ENCODE measurements at places on chromosomes 11 and 22.
A peak's percentile ranks its signal among the peaks of the same experiment; 100 is the strongest.

DNA sequence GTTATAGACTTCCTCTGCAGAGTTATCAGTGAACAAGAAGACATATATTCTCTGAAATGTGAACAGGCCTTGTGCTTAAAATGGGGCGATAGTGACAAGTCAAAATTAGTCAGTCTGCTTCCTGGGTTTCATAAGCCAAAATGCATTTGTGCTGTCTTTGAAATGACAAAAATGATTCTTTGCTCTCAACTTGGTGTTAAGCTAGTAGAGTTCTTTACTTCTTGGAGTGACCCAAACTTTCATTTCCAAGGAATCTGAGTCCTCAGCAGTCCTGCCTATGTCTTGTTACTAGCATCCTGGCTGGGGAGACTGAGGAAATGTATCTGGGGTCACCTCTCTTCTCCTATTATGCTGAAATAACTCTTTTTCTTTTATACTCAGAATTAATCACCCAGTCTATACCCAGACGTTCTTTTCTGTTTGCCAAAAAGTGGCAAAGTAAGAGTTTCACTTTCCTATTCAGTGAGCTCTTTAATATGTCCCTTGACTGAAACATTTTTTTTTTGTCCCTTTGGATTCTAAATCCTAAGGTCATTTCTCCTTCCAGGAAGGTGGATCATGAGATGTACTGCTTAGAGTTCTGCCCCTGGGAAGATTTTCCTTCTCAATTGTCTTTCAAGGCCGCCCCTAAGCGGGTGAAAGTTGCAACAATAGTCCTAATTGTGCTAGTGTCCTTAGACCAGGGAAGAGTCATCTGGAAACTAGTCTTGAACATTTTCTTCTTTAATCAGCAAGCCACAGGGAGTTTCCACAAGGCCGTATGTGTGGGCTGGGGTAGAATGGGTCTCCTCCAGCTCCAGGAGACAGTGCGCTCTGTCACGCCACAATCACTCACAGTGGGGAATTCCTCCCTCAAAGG, 53.0 kb upstream of the RDX start:
- peak; percentile 89 for DNase-seq

GRCh38 chr11:22624742-22625447, 728 bp downstream of the FANCF start:
- peak; percentile 59 for DNase-seq

DNA sequence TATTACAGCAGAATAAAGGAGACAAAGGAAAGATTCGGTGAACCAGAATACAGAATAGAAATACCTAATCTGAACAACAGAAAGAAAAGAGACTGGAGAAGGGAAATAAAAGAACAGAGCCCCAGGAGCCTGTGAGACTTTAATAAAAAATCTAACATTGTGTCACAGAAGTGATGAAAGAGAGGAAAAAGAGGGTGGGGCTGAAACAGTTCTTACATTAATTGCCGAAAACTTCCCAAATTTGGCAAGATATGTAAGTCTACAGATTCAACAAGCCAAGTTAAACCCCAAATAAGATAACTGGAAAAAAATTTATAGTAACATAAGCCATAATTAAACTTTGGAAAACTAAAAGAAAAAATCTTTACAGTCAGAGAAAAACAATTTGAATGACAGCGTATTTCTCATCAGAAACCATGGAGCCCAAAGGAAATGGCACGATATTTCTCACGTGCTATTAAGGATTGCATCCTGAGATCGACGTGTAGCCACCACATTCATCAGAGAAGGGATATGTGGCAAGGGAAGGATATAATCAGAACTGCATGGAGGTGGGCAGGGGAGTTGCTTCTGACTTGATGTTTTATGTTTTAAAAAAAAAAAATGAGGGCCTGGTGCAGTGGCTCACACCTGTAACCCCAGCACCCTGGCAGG, 73.9 kb downstream of the SGSM3 start:
- DNase-seq, result no peak

DNA sequence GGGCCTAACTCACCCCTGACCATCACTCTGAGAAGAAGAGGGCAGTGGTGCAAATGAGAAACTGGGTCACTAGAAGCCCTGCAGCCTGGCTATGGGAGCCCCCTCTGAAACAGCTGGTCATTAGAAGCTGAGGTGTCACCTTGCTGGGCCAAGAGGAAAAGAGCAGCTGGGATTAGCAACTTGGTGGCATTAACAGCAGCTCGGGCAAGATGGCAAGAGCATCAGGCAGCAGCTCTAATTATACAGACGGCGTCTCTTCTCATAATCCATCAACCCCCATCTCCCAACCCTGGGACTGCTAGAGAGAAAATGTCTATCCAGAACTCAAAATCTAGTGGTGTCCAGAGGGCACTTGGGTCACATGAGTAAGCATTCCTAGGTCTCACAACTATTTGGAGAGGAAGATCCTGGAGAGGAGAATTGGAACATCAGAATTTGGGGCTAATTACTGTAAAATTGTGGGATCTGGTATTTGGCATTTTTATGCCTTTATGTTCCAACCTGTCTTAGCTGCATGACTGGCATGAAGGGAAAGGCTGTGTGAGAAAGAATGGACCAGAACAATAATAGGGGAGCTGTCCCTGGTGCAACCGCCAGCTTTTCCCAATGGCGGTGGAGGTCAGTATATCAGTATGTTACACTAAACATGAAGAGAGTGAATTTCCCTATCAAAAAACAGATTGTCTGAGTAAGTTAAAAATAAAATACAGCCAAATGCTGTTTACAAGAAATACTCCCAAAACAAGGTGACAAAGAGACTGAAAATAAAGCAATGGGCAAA, 7.6 kb upstream of the LMO1 start:
- DNase-seq, result no peak

DNA sequence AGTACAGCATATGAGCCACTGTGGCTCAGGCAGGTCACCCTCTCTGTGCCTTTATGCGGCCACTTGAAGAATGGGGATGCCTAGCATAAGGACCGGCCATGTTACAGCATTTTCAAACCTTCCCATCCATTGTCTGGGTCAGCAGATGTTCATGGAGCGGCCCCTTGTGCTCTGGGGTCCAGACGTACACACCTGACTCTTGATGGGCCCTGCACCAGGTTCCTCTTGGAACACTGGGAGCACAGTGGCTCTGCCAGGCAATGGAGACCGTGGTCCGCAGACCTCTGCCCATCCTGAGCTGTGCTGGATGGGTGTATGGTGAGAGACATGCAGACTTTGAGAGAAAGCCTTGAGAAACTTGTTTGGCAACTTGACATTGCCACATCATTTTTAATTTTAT, 9.8 kb downstream of the PRDM11 start:
- no peak for DNase-seq

GRCh38 chr11:85652786-85653447, 5.2 kb downstream of the TMEM126A start:
- no peak for DNase-seq

GRCh38 chr11:11621573-11622339, at the start of gene GALNT18:
GALNT18 (minus strand) TSS chr11:11622005.
- peak; percentile 88 for DNase-seq

- no peak for DNase-seq
Observed at GRCh38 chr11:96207459-96208449, 135.2 kb downstream of the MAML2 start.

DNA sequence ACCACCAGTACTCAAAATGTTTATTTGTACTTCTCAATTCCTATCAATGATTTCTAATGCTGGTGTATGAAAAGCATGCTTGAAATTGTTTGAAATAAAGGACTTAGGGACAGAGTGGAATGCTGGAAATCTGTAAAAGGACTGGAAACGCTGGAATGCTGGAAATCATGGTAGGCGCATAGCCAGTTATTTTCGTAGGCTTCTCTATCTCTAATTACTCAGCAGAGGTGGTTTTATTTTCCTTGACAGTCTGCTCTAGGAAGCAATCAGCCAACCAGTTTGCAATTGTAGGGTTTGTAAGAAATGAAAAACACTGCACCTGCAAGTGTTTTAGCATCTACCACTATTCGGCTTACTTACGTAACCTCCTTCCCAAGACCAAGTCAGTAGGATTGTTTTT, 788 bp downstream of the LIN7C start:
- DNase-seq, result no peak

Measured in T-helper 2 cell treated with Interferon-gamma antibody and Interleukin-4, amounts not matched to agents 5 μg/mL and 100 μg/mL, for 36 hours (primary cell).